ENCODE measurements at places on chromosomes 12 and 14. TPM values are rescaled to one million over a fixed set of nuclear protein-coding genes. Genes with fewer than 3 reads are reported as not detected.

The TGM1 gene
- total RNA-seq, result 8.0 TPM

DNA sequence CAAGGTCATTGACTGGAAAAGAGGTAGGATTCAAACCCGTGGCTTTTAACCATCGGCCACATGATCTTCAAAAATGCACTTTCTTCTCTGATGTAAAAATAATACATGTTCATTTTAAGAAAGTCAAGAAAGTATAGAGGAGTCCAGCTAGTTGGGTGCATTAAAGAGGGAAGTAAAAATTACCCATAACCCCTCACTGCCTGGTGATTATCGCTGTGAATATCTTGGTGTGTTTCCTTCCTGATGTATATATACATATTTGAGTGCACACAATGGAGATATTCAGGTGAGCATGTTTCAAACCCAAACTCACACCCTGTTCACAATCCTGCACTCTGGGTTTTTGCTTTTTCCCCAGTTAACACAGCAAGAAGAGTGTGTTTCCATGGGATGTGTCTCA is 47.5 kb upstream of the OAS1 start:
- no peak for DNase-seq

The SRRM4 gene
- total RNA-seq, result not detected

GRCh38 chr12:117857632-117858612 is 110.9 kb downstream of the KSR2 start:
- no peak for DNase-seq

DNA sequence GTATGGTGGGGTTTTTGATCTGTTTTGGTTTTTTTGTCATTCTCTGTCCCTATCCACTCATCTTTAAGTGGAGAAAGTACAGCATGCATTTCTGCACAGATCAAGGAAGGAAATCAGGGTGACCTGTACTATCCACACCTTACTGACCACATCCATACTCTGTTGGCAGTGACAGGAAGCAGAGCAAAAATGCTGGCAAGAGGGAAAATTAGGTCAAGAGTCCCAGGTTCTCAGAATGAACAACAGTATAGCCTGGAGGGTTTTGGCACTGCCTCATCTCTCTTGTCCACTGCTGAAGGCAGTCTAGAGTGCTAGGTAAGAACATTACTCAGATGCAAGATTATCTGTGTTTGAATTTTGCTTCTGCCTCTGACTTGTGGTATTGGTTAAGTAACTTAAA is 70.7 kb downstream of the TAOK3 start:
- DNase-seq, result no peak

- no peak for DNase-seq
These were observed 59.3 kb downstream of the SLC15A5 start for GRCh38 chr12:16218234-16218633.

The KRT74 gene
- total RNA-seq, result not detected

The FGD6 gene
- 11.4 TPM for total RNA-seq

Measured in ovary (tissue), 10 donors.